Fibroblast of the aortic adventitia (primary cell): ENCODE measurements at places on chromosomes 4 and X.

- no peak for DNase-seq
Observed at GRCh38 chrX:24877854-24878650, 137.7 kb downstream of the ARX start.

DNA sequence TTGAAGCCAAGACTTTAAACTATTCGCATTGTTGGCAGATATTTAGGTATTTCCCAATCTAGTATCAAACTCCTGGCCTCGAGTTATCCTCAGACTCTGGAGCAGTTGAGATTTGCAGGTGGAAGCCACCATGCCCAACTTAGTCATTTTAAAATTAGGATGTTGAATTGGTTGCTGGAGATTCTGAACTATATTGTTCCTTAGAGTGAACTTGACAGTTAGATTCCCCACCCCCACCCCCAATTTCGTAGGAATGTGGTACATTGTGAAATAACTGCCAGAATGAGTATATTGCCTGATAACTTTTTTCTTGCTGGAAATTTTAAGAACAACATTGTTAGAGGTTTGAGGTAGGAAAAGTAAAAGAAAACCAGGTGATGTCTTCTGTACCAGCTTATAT, 2.3 kb downstream of the NOCT start:
- peak; percentile 44 for DNase-seq

GRCh38 chr4:5166377-5166776, 115.1 kb downstream of the STK32B start:
- no peak for DNase-seq

- no peak for DNase-seq
Observed at GRCh38 chr4:37584493-37585060, 101.6 kb downstream of the RELL1 start.

- DNase-seq, result no peak
Observed at GRCh38 chr4:83125738-83126141, 11.2 kb upstream of the PLAC8 start.

DNA sequence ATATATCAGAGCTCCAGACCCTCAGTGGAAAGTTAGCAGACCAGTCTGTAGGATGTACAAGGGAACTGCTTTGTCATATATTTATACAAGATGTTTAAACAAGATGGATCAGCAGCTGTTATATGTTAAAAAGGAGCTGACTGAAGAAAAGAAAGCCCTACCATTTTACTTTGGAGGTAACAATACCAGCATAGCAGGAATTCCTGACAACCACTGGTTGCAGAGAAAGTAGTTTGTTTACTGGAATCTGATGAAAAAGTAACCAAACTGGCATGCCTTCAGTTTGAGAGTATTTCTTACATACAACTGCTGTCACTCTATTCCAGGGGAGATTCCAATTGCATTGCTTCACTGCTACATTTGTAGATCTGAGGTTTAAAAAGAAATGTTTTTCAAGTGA, 49.5 kb upstream of the GABRQ start:
- DNase-seq, result no peak

GRCh38 chr4:78136109-78137081, 79.3 kb downstream of the FRAS1 start:
- DNase-seq, result no peak

- no peak for DNase-seq
Observed at GRCh38 chrX:46793386-46794143, 34.6 kb upstream of the SLC9A7 start.

GRCh38 chrX:133859860-133860259, 125.5 kb downstream of the GPC3 start:
- peak; percentile 68 for DNase-seq

DNA sequence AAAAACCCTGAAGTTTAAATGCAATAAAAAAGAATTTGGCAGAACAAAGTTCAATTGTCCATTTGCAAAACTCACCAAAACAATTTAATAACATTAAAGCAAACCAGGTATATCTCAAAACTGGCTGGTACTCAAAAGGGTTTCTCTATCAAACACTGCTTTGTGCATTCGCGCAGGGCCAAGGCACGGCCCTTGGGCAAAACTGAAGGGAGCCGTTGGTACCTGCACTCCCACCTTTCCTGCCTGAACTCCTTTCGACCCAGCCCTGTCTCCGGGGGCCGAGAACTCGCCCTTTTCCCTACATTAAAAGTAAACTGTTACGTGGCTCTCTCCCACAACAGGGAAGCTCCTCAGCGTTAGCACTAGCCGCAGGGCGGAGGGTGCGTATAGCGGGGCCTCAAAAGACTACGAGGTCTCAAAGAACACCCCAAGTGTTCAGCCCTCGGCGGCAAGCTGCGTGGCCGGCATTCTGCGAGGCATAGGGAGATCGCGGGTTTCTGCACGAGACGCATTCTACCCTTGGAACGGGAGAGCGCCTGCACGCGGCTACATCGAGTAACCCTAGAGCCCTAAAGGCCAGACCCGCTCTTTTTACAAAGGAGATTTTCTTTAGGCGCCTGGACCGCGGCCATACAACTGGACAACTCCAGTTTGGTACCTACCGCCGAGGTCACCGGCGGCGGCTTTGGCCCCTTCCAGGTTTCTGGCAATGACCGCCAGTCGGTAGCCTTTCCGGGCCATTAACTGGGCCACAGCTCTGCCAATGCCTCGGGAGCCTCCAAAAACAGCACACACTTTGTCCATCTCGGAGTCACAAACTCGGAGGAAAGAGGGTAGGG, 550 bp downstream of the CBR4 start:
- DNase-seq, result peak; percentile 59

GRCh38 chr4:151692443-151692782, 68.4 kb downstream of the GATB start:
- no peak for DNase-seq

GRCh38 chr4:40305328-40306170, 29.6 kb upstream of the CHRNA9 start:
- no peak for DNase-seq

- DNase-seq, result no peak
Observed at GRCh38 chrX:16618422-16618821, 31.5 kb upstream of the S100G start.

DNA sequence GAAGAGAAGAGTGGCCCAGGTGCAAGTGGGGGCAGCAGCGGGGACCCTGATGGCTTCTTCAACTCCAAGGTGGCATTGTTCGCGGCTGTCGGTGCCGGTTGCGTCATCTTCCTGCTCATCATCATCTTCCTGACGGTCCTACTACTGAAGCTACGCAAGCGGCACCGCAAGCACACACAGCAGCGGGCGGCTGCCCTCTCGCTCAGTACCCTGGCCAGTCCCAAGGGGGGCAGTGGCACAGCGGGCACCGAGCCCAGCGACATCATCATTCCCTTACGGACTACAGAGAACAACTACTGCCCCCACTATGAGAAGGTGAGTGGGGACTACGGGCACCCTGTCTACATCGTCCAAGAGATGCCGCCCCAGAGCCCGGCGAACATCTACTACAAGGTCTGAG, 11.4 kb downstream of the EFNB1 start:
- no peak for DNase-seq

DNA sequence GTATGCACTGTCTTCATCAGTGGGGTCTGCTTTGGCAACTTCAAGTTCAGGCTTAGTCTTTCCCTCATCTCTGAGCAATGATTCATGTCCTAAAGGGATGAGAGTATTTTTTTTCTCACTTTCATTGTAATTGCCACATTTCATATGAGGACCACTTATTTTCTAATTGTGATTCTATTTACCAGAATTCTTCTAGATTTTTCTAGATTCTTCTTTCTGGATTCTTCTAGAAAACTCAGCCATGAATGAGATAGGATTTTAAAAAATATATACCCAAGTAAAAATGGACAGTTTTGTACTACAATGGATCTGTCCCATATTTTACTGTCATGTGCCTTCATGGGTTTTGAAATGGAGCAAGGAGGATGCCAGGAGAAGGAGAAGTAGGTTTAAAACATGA, 78.4 kb downstream of the TSPAN7 start:
- no peak for DNase-seq

DNA sequence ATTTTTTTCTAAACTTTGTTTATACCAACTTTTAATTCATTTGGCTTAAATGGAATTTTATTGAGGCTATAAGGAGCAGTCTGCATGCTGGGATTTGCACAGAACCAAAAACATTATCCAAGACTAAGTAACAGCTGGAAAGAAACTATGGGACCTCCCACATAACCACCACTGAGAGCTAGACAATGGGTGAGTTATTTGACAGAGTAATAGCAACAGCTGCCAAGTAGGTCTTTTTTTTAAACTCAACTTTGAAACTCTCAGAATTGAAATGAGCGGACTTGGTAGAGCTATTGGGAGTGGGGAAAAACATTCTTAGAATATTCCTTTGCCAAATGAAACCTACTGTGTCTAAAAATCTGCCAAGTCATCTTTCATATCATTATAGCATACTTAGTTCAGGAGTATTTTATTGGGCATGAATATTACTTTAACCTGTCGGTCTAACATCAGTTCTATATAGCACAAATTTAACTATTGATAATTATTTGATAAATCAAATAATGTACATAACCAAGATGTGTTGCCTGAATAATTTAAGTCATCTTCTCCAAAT, 1428.0 kb downstream of the PCDH7 start:
- DNase-seq, result peak; percentile 84

GRCh38 chr4:2393353-2394270, 24.8 kb downstream of the ZFYVE28 start:
- DNase-seq, result no peak

GRCh38 chrX:33204889-33205288, 6.5 kb downstream of the DMD start:
- DNase-seq, result peak; percentile 49

- peak; percentile 0 for DNase-seq
Observed at GRCh38 chrX:27336466-27337091, 126.6 kb downstream of the PPP4R3C start.

DNA sequence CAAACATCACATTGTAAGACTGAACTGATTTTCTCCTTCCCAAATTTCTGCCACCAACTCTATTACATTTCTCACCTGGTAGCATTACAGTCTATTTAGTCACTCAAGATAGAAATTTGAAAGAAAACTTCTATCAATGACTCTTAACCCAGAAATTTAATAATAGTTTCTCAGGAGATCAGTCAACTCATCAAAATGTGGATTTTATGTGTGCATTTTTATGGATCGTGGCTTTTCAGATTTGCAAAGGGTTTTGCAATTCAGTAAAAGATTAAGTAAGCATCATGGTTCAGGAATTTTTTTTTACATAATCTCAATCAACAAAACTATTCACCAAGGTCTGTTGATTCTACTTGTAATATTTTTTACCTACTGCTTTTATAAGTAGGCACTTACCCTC, 111.1 kb downstream of the CFAP299 start:
- DNase-seq, result peak; percentile 57

- DNase-seq, result no peak
Observed at GRCh38 chr4:56298236-56298635, 89.1 kb downstream of the AASDH start.

- DNase-seq, result peak; percentile 17
Observed at GRCh38 chr4:140533951-140534480, 10.0 kb downstream of the ELMOD2 start.
